ENCODE measurements at places on chromosomes 11 and 22.

DNA sequence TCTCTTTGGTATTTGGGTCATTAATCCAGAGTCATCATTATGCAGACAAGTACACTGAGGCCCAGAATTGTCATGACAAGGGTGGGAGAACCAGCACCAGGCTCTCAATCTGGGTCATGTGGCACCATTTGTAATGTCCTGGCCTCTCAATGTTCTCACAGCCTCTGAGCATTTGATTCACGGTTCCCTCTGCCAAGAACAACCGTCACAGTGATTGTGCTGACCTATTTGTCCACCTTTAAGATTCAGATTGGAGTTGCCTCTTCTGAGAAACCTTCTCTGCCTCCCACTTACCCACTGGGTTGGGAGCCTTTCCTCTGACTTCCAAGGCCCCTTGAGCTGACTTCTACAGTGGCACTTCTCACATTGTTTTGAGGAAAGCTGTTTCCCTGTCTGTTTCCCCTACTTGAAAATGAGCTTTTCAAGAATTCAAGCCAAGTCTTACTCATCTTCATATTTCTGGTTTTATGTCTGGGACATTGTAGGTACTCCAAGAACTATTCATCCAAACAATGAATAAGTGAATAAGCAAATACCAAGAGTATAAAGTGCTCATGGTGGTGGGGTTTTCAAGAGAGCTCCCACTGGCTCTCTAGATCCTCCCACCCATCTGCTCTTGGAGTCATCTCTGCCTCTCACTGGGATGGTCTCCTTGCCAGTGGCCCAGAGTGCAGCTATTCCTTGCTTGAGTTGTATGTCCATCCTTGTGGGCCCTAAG is 126.4 kb upstream of the E2F8 start:
- no peak for DNase-seq

DNA sequence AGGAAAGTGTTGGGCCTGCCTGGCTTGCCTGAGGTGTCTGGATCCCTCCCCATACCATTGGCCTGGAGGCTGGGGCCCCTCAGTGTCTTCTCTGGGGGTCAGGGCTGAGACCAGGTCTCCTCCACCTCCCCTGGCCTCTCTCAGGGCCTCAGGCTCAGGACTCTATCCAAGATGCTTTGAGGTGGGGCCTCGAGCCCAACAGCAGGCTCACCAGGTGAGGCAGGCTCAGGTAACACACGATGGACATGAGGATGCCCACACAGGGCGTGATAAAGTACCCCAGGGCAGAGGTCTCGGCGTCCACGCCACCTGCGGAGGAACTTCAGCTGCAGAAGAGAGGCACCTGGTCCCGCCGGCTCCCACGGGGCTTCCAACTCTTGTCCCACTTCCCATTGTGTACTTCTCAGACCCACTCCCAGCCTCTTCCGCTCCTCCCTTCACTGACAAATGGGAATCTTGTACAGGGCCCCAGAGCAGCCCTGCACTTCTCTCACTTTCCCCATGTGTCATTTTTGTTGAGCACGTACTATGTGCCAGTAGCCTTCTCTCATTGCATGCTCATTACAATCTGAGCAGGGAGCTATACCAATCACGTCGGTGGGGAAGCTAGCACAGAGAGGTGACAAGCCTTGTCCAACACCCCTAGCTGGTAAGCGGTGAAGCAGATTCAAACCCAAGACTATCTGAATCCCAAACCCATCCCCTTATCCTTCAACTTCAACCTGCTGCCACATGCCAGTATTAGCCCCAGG is 3.8 kb downstream of the SLC29A2 start:
- DNase-seq, result no peak

DNA sequence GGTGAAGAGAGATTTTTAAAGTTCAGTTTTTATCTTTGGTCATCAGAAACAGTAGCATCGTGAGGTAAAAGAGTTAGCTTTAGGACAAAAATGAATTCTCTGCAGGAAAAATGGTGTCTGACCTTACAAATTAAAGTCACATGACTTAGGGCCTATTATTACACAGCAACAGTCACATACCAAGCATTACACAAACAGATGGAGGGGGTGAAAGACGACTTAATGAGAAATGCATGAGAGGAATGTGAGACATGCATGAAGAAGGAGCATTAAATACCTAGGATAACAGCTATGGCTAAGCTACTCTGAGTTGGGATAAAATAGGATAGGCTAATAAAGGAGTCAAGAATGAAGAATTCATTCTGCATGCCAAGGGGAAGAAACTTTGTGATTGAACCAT is 77.5 kb downstream of the BLID start:
- DNase-seq, result no peak

- no peak for DNase-seq
Measured at GRCh38 chr11:14323118-14323676, 35.8 kb downstream of the RRAS2 start.

- no peak for DNase-seq
Measured at GRCh38 chr11:118892514-118892913, 8.8 kb downstream of the CXCR5 start.

DNA sequence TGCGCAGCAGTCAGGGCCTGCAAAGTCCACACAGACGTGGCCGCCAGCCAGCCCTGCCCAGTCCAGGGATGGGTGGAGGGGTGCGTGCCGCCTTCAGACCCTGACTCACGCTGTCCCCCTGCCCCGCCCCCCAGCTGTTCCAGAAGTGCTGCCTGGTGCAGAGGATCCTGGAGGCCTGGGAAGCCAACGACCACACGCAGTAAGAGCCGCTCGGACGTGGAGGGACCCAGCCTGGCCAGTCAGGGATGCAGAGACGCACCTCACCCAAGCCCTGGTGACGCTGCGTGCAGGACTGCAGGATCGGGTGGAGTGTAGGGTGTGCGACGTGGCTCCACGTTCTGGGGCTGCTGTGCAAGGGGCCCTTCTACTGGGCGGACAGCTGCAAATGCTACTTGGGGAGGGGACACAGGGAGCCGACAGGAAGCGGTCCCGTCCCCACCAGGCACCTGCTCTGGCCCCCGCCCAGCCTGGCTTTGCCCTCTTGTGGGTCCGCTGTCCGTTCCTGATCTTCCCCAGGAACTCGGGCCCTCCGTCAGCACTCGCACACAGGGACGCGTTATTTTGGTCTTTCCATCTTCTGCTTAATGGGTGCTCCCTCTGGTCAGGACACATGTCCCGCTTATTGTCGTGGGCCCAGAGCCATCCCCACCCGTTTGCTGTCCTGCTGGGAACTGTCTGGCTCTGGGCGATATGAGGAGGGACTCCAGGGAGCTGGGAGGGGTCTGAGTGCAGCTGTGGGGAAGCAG is 42.5 kb downstream of the SBF1 start:
- DNase-seq, result no peak

GRCh38 chr11:100927579-100927978 is 202.0 kb downstream of the PGR start:
- DNase-seq, result no peak

All from stimulated activated CD4-positive, alpha-beta T cell treated with anti-CD3 and anti-CD28 coated beads, Interleukin-1b, Interleukin-23, amount 100 ng/mL, for 48 hours (primary cell).